GM19239 (cell line): ENCODE measurements at places on chromosomes 2 and 18.

DNA sequence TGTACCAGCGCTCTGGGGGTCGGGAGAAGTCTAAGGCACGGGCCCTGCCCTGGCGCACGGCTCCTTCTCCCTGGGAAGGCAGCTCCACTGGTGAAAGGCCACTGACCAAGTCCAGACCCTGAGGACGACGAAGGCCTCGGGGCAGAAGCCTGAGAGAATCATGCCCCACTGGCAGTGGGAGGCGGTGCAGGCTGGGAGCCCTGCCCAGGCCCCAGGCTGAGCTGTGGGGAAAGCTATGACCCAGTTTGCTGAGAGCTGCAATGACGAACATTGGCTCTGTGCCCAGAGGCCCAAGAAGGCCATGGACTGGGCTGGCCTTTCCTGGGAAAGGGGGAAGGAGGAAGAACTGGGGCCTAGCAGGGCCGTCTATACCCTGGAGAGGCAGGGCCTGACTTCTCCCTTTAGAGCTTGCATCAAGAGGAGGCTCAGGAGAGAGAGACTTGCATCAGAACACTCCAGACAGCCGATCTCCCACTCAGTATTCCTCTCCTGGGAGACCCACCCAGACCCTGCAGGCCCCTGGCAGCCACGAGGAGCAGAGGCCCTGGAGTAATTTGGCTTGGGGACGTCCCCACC lies 32.9 kb downstream of the HS1BP3 start:
- DNase-seq: no peak

DNA sequence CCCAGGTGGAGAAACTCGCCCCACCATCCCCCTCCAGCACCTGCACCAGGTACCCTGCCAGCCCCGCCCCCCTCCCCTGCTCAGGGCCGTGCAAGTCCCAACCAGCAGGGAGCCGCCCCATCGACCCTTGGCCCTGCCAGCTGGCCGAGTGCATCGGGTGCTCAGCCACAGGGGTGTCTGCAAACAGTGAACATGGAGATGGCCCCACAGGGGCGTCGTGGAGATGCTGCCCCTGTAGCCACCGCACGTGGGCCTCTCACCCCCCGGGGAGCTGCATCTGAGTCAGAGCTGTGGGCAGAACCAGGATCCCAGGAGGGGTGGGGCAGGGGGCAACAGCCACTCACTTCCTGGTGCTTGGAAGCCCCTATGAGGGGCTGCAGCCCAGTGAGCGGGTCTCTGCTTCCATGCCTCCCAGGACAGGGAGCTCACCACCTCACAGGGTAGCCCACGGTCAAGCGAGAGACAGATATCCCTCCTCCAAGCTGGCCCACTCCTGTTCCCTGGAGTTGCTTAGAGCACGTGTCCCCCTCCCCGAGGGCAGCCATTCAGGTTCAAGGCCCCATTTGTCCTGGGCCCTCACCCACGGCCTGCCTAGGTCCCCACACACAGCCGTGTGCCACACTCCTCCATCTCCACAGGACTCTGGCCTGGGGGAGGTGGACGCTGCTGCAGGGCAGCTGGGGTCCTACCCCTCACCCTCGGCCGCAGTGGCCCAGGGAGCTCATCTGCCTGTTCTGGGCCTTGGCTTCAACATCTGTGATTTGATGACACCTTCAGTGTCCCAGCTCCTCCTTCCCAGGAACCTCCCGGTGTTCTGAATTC lies 1.1 kb upstream of the MAB21L4 start:
- DNase-seq: no peak

GRCh38 chr18:56563568-56563967 lies 74.8 kb downstream of the TXNL1 start:
- no peak for DNase-seq

- DNase-seq: no peak
Observed at GRCh38 chr2:217562871-217563480, 439.8 kb downstream of the TNS1 start.

GRCh38 chr2:196165016-196165415 lies 6.4 kb downstream of the STK17B start:
- no peak for DNase-seq

GRCh38 chr2:75986617-75987016 lies 275.9 kb upstream of the GCFC2 start:
- DNase-seq: no peak

GRCh38 chr2:181330286-181330685 lies 126.9 kb upstream of the ITGA4 start:
- DNase-seq: no peak

- DNase-seq: no peak
Observed at GRCh38 chr2:100176925-100177324, 34.5 kb upstream of the AFF3 start.

DNA sequence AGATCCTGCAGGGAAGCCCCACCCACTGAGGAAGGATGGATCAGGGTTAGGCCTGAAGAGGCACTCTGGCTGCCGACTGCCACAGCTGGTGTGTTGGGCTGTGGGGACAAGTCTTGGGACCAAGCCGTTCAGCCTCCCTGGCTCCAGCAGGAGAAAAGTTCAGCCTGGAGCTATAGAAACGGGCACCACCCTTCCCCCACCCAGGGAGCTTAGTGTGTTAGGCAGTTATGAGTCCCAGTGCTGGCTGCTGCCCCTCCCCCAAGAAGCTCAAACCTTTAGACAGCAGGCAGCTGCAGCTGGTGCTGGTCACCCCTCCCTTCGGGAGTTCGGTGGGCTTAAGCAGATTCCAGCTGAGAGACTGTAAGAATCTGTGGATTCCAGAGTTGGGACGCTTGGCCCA lies 447.1 kb upstream of the HS6ST1 start:
- no peak for DNase-seq

GRCh38 chr2:219634951-219635751 lies 7.7 kb downstream of the SLC4A3 start:
- no peak for DNase-seq

DNA sequence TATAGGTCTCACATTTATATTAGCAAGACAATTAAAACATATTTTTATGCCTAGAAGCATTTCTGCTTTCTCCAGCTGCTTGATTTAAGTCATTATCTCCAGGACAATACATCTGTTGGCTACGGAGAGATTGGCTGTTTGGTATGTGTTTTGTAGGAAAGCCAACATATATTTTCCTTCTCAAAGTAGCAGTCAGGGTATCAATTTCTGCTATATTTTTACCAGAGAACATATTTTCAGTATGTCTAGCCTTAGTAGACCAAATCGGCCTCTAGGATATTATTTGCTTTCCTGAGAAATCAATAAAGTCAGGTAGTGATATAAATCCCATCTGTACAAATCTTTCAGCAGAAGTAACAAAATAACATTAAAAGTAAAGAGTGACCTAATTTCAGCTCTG lies 150.0 kb upstream of the COL3A1 start:
- no peak for DNase-seq

- DNase-seq: peak; percentile 35
Observed at GRCh38 chr2:26692279-26692896, at the start of gene KCNK3. Gene KCNK3, plus strand, starts transcription at chr2:26692722. Its CDS starts 154 bp downstream, at chr2:26692876.

- DNase-seq: no peak
Observed at GRCh38 chr18:48216639-48217257, 192.4 kb downstream of the ZBTB7C start.

DNA sequence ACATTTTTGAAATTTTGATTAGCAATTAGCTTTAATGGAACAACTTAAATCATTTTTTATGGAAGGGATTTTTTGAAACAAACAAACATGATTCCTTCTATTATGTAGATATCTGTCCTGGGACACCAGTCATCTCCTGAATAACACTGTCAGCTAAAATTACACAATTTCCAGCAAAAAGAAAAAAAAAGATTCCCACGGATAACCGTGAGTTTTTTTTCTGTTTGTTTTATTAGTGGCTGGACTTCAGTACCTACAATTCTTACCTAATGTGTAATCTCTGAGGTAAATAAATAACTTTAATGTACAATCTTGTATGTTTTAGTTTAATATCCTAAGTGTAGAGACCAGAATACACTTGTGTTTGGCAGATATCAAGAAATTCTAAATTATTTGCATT lies 126.6 kb upstream of the KYNU start:
- no peak for DNase-seq

DNA sequence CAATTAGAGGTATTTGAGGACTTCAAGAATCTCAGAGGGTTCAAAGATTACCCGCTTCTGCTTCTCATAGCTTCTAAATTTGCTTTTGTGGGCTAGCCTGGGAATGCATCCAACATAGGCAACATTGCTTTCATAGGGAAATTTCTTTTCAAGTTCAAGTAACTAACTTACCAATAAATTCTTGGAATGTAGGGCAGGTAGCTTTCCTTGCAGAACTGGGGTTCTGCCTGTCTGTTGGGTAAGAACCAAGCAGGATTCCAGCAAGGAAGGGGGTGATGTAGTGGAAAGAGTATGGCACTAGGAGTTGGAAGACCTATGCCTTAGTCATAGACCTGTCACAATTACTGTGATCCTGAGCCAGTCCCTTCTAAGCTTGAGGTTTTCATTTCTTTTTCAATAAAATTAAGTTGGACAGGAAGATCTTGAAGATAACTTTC lies 164.1 kb downstream of the FHOD3 start:
- DNase-seq: no peak

DNA sequence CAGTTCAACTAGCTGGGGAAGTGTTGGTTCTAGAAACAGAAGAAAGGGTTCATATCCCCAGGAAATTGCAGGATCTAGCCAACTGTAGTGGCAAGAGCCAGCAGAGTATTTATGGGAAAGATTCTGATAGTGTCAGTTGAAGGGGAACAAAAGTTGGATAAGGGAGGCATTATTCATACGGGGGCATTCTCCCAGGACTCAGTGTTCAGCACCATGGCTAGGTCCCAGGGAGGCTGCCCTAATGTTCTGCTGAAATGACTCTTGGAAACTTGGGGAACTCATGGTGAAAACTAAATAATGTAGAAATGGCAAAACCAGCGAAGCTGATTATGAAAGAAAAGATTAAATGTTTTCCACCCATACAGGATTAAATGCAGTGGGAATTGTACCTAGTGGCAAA lies 543.7 kb downstream of the TRIB2 start:
- no peak for DNase-seq

- no peak for DNase-seq
Observed at GRCh38 chr2:106272216-106272807, 78.2 kb upstream of the UXS1 start.

DNA sequence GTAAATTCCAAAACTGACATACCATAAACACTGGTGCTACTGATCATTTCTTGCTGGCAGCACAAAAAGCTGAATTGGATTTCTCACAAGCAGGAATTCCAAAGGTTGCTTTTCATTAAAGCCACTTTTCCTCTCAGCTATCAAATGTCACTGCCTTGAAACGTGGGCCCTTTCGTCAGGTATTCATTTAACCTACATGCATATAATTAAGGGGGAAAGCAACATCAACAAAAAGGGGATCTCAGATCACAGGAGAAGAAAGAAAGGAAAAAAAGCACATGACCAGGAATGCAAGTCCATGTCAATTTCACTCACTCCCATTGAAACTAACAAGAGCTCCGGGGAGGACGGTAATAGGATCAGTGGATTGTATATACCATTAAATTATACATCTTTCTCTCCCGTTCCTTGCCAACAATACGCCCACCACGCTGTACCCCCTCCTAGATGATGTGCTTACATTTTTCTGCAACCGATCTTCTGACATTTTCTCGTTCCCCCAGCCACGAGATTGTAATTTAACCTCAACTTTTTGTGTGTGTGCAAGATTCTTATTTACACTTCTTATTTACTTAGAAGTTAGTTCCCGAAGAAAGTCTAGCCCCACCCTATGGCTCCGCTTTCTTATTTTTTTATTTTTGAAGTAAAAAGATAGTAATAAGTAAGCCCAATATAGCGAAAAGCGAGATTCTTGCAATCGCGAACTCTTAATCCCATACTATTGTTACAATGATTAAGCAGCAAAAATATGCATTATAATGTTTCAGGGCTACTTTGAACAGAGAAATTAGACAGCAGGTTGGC lies 725 bp downstream of the FIGN start:
- no peak for DNase-seq

DNA sequence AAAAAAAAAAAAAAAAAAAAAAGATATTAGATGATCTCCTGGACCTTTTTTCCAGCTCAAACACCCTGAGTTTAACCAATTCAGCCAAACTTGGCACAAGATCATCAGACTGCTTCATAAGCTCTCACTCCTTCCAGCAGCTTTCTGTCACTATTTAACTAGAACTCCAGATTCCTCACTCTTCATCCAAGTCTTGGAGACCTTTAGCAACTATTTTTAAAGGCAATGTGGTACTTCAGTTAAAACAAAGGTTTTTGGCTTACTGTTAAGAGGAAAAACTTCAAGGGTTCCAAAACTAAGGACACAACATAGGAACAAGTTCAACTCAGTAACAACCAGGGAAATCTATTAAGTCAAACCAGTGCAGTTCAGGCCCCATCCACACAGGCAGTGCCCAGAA lies 23.2 kb downstream of the LAMA1 start:
- no peak for DNase-seq

DNA sequence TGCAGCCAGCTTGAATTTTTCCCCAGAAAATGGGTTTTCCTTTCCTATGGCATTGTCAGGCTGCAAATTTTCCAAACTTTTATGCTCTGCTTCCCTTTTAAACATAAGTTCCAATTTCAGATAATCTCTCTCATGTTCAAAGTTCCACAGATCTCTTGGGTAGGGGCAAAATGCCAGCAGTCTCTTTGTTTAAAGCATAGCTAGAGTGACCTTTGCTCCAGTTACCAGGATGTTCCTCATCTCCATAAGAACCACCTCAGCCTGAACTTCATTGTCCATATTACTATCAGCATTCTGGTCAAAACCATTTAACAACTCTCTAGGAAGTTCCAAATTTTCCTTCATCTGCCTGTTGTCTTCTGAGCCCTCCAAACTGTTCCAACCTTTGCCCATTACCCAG lies 68.3 kb downstream of the SGPP2 start:
- no peak for DNase-seq

DNA sequence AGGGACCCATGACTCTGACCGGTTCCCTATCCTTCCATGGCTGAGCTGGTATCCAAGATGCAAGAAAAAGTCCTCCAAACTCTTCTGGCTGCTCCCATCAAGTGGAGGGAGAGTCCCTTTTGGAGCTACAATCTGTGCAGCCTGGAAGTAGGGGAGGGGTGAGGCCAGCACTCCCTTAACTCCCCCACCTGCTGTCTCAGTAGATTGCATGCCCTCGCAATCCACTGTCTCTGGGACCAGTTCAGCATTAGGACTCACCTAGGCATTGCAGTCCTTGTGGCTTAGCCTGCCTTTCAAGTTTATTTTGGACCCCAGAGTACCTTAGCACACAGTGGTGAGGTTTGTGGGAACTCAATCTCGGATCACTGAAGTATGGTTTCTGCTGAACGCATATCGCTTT lies 14.2 kb upstream of the FMNL2 start:
- no peak for DNase-seq

DNA sequence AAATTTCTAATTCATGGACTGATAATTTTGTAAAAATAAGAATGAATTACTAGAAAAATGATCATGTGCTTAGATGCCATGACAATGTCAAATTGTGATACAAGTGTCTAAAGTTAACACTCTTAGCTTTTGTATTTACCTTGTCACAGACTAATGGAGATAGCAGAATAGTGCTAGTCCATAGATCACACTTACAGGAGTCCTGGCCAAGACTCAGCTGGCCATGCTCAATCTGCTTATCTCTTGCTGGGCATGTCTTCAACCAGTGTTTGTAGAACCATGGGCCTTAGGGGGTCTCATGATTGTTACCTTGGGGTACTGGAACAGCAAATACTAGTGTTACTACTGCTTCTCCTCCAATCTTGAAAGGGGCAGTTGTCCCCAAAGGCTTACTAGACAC lies 44.0 kb downstream of the TET3 start:
- no peak for DNase-seq

GRCh38 chr2:186349508-186349907 lies 136.6 kb upstream of the ZC3H15 start:
- no peak for DNase-seq

- no peak for DNase-seq
Observed at GRCh38 chr2:96265349-96265839, 403 bp downstream of the TMEM127 start.

GRCh38 chr2:71604726-71605120 lies 151.4 kb downstream of the DYSF start:
- no peak for DNase-seq

- no peak for DNase-seq
Observed at GRCh38 chr2:86135653-86136052, 29.6 kb downstream of the PTCD3 start.
